ENCODE measurements at places on chromosomes 6 and 20.

GRCh38 chr6:27651371-27651732, 178.4 kb upstream of the ZNF184 start:
- no peaks in the 10 kb centered on the region for H3K36me3 ChIP-seq
- no peak overlapping the region for H3K4me3 ChIP-seq

- no peaks in the 10 kb centered on the region for H3K4me1 ChIP-seq
- H3K27me3 ChIP-seq, result no peaks in the 10 kb centered on the region
- peaks cover 9% of the 10 kb centered on the region for H3K36me3 ChIP-seq
- no peak for DNase-seq
- H3K4me3 ChIP-seq, result no peak overlapping the region
- no peak overlapping the region for H3K27ac ChIP-seq
Observed at GRCh38 chr20:37845241-37845681, 57.7 kb upstream of the VSTM2L start.

GRCh38 chr6:38118791-38119365, 299.4 kb downstream of the ZFAND3 start:
- H3K36me3 ChIP-seq, result peaks cover 13% of the 10 kb centered on the region
- H3K4me1 ChIP-seq, result no peaks in the 10 kb centered on the region

GRCh38 chr20:25032065-25032477, 25.9 kb downstream of the ACSS1 start:
- no peak overlapping the region for H3K4me3 ChIP-seq
- H3K4me1 ChIP-seq, result peaks cover 15% of the 10 kb centered on the region
- H3K36me3 ChIP-seq, result peaks cover 5% of the 10 kb centered on the region
- no peaks in the 10 kb centered on the region for H3K27me3 ChIP-seq
- H3K27ac ChIP-seq, result no peak overlapping the region
- no peak for DNase-seq

DNA sequence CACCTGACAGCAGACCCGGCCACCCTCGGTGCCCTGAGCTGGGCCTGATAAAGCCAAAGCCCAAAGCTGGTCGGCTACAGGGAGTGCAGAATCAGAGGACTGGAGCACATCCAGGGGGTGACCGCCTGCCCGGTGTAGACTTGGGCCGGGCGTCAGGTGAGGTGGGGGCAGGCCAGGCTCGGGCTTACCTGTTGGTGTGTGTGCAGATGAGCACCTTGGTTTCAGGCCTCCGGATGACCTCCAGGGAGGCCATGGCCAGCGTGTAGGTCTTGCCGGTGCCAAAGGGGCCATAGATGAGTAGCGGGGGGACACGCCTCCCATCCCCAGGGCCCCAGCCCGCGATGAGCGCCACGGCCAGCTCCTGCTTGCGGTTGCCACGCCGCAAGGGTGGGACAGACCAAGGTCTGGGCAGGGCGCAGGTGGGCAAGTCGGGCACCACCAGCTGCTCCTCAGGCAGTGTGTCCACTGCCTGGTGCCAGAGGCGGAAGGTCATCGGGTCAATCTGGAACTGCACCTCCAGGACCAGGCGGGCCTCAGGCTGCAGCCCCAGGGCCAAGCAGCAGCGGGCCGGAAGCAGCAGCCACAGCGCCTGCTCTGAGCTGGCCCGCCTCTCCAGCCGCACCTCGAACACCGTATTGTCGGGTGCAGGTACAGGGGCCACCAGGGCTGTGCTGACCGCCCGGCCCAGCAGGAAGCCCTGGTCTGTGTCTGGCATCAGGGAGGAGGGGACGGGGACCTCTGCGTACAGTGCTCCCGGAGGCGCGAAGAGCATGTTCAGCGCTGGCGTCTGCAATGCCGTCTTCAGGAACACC, 5.7 kb downstream of the HELZ2 start:
- no peaks in the 10 kb centered on the region for H3K27me3 ChIP-seq
- H3K4me3 ChIP-seq, result peak overlapping the region; percentile 69
- H3K36me3 ChIP-seq, result peaks cover 12% of the 10 kb centered on the region
- peaks cover 8% of the 10 kb centered on the region for H3K4me1 ChIP-seq

GRCh38 chr6:104796031-104796785, 63.5 kb downstream of the HACE1 start:
- peaks cover 2% of the 10 kb centered on the region for H3K4me1 ChIP-seq
- no peaks in the 10 kb centered on the region for H3K27me3 ChIP-seq
- no peak for DNase-seq
- H3K4me3 ChIP-seq, result no peak overlapping the region

- H3K36me3 ChIP-seq, result peaks cover 25% of the 10 kb centered on the region
- peak overlapping the region; percentile 32 for H3K27ac ChIP-seq
- no peaks in the 10 kb centered on the region for H3K27me3 ChIP-seq
- peaks cover 28% of the 10 kb centered on the region for H3K4me1 ChIP-seq
- H3K4me3 ChIP-seq, result no peak overlapping the region
Observed at GRCh38 chr6:37314487-37315156, 39.2 kb upstream of the RNF8 start.

DNA sequence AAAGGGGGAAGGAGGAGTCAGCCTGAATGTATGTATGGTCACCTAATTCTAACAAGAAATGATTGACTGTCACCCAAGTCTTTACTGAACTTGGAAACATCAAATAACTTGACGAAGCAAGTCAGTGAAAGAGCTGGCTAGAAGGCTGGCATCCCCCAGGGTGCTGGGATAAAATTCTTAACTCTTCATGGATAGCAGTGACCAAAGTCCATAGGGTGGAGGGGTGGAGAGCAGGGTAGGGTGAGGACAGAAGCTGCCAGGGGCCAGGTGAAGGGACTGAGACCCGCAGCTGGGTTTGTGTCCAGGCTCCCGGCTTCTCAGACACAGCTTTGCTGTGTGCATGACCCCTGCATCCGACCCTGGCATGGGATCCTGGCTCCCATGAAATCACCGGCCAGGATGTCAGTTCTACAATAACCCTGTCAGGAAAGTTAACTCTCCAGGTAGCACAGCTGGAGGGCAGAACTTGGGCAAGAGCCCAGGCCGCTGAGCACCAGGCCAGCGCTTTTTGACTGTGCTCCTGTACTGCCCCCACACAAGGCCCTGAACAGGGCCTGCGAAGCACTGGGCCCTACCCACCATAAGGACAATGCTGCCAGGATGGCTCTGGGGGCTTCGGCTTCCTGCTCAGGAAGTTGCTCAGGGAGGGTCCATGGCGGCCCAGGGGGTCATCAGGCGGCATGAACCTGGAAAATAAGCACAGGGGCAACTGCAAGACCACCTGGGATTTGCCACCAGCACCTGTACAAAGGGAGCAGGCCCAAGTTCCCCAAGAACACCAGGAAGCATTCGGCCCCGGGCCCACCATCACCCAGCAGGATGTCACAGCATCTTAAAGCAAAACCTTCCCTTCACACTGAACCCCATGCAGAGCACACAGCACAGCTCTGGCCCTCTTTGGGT, 32.5 kb downstream of the ZC3H12D start:
- no peak overlapping the region for H3K4me3 ChIP-seq
- no peak for DNase-seq
- peaks cover 27% of the 10 kb centered on the region for H3K36me3 ChIP-seq
- H3K27me3 ChIP-seq, result no peaks in the 10 kb centered on the region

DNA sequence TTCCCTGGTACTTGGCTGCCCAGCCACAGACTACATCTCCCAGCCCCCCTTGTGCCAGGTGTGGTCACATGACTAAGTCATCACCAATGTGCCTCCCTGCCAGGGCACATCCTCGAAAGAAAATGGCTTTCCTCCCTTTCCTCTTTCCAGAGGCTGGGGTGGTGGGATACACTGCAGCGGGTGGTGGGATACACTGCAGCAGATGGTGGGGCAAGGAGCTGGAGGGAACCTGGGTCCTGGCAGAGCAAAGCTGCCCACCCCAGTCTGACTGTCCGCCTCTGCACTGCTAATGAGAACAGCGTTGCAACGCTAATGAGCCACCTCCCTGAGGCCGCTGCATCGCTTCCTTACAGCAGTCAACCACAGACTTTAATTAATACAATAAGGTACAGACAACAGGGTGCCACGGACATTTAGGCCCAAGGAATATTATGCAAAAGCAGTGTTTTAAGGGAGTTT, 125.3 kb downstream of the PREX1 start:
- DNase-seq, result no peak
- H3K36me3 ChIP-seq, result peaks cover 64% of the 10 kb centered on the region
- peaks cover 50% of the 10 kb centered on the region for H3K4me1 ChIP-seq
- no peak overlapping the region for H3K4me3 ChIP-seq
- no peak overlapping the region for H3K27ac ChIP-seq

GRCh38 chr6:32107406-32107805, 1.7 kb downstream of the TNXB start:
- peaks cover 22% of the 10 kb centered on the region for H3K27me3 ChIP-seq
- H3K36me3 ChIP-seq, result peaks cover 8% of the 10 kb centered on the region
- no peak overlapping the region for H3K27ac ChIP-seq
- H3K4me1 ChIP-seq, result no peaks in the 10 kb centered on the region

DNA sequence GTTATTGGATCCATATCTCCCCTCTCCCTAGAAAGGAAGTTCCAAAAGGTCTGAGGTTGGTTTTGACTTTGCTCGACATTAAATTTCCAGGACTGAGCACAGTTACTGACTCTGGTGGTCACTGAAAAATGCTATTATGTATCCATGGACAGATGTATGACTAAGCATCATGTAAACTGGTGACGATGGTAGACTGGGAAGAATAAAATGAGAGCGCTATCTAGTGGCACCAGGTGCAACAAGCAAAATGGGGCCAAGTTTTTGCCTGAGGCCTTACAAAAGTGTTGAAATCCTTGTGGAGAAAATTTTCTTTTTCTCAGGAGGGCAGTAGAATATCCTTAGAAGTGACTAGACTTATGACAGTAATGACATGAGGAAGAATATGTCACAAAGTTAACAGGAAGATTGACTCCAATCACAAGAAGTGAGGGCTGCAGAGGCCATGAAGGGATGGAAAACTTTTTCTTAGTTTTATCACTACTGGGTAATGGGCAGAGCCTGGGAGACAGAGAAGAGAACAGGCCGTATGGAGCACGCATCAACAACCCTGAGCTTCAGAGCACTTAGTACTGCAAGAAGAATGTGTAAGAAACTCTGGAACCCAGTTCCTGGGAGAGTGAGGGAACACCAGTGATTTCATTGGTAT, 88.9 kb upstream of the ELOVL5 start:
- no peak for DNase-seq
- no peaks in the 10 kb centered on the region for H3K36me3 ChIP-seq
- H3K27ac ChIP-seq, result peak overlapping the region; percentile 24

DNA sequence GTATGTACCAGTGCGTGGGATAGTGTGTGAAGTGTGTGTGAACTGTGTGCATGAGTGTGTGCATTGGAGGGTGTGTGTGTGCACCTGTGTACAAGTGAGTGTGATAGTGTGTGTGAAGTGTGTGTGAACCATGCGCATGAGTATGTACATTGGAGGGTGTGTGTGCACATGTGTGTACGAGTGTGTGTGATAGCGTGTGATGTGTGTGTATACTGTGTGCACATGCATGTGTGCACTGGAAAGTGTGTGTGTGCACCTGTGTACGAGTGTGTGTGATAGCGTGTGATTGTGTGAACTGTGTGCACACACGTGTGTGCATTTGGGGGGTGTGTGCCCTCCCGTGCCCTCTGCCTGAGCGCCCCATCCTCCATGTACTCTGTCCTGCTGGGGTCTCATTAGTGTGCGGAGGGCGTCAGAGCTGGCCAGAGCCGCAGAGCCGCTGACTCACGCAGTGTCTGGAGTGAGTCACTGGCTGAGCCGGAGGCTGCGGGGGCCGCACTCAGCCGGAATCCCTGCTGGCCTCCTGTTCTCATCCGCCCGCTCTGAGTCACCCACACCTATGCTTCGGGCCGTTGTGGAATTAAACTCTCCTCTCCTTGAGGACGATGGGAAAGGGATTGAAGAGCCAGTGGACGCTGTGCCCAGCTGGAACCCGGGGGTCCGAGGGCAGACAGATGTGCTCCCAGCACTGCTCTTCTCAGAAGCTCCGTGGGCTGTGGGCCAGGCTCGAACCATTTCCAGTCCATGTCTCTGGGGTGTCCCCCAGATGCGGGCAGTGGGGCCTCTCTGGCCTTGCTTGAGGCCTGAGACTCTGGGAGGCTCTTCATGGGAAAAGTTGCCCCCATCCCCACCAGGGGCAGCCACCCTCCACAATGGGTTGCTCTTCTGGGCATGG, 27.3 kb upstream of the STX16 start:
- H3K4me3 ChIP-seq, result no peak overlapping the region
- no peaks in the 10 kb centered on the region for H3K4me1 ChIP-seq
- H3K36me3 ChIP-seq, result no peaks in the 10 kb centered on the region

DNA sequence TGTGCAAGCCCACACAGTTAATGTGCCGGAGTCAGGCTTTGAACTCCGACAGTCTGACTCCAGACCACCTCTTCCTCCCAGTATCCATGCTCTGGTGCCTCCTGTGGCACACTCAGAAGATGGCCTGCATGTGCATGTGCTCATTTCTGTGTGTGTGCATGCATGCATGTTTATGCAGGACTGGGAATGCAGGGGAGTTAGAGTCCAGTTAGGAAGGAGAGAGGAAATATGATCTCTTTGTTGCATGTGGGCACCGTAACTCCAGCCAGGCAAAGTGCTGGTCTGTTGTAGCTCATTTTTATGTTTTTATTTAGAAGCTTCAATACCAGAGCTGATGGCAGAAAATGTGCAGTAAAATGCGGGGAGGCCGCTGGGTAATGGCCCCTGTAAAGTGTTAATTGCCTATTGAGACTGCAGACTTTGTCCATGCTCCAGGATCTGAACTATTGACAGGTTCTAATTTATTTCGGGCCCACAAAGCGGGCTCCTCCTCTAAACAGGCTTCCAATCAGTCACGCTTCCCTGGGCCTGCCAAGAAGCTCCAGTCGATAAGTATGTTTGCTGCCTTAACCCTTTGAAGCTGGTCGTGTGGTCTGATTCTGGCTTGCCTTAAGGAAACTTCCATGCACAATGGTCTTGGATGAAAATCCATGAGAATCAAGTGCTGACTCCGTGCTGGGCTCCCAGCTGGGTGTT, 248.3 kb downstream of the DHX35 start:
- peaks cover 3% of the 10 kb centered on the region for H3K27me3 ChIP-seq
- DNase-seq, result no peak
- no peak overlapping the region for H3K4me3 ChIP-seq
- H3K36me3 ChIP-seq, result no peaks in the 10 kb centered on the region

GRCh38 chr6:121338366-121338765, 4.1 kb upstream of the TBC1D32 start:
- no peak overlapping the region for H3K4me3 ChIP-seq
- H3K27ac ChIP-seq, result no peak overlapping the region
- peaks cover 7% of the 10 kb centered on the region for H3K27me3 ChIP-seq
- H3K36me3 ChIP-seq, result no peaks in the 10 kb centered on the region
- peaks cover 13% of the 10 kb centered on the region for H3K4me1 ChIP-seq
